Stimulated activated CD4-positive, alpha-beta T cell treated with anti-CD3 and anti-CD28 coated beads, Interleukin-1b, Interleukin-23, amount 100 ng/mL, for 1 hour (primary cell): ENCODE measurements at places on chromosomes 7 and 10.

DNA sequence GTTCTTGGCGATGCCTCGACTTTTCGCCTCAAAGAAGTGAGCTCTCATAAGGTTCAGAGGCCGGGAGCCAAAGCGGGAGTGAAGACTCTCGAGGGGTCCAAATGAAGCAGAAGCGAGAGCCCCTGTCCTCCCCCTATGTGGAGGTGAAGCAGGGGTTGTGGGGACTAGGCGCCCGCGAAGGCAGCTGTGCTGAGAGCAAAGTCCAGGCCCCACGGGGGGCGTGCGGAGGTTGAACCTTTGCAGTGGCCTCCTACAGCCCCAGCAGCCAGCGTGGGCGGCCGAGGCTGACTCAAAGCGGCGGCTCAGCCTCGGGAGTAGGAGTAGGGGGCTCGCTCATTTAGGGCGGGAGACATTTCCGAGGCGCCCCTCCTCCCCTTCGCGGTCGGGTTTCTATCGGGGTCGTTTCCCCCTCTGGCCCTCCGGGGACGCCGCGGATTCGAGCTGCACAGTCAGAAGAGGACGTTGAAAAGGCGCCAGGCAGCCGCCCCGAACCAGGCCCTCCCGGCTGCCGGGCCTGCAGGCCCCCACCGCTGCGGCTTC is 553 bp upstream of the ADD3 start:
- peak; percentile 45 for DNase-seq

DNA sequence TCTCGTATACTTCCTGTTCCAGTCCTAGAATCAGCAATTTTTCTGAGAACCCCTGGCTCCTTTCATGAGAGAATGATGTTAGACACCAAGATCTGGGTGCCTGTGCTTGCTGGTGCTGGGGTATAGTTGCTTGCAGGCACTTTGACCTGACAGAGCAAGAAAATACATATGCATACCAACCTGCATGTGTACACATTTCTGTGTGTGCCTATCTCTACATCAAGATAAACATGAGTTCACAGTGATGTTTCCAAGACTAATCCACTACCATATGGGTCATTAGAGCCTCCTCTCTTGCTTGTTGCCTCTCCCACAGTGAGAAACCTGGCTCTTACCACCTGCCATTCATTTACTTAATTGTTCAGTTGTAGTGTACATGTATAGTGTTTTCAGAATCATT is 229.1 kb upstream of the IGFBP3 start:
- DNase-seq, result no peak

DNA sequence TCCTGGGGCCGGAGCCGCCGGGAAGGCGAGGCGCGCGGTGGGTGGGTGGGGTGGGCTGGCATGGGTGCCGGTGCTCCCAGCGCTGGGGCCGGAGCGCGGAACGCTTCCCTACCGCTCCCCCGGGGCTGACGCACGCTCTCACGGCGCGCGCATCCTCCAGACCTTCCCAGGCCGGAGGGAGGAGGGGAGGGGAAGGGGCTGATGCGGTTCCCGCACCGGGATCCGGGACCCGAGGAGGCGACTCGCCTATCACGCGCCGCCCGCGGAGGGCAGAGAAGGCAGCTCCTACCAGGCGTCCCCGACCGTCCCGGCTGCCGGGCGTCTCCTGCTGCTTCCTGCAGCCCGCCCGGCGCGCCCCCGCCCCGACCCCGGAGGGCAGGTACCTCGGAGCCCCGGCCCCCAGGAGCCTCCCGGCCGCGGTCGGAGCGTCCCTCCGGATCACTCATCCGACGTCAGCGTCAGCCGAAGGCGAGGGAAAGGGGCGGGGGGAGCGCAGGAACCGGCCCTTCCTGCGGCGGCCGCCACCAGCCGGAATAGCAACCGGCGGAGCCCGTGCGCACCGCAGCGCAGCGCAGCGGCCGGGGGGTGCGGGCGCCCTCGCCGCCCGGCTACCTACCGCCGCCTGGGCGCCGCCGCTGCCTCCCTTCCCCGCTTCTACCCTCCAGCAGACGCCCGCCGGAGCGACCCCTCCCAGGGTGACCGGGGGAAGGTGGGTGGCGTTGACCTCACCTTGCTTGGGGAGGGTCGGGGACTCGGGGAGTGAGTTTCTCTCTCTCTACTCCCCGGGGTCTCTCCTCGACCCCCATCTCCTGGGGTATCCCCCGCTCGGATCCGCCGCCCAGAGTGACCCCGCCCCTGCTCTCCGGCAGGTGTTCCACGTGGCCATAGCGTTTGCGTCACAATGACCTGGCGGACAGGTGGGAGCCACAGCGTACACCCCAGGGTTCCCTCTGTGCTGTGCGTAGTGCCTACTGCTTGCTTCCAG is at the start of gene ICA1:
TSS of gene ICA1 (minus strand) at position 457 of the 985 bp plus-strand sequence. CDS start 26,241 bp downstream, outside the sequence.
- no peak for DNase-seq

DNA sequence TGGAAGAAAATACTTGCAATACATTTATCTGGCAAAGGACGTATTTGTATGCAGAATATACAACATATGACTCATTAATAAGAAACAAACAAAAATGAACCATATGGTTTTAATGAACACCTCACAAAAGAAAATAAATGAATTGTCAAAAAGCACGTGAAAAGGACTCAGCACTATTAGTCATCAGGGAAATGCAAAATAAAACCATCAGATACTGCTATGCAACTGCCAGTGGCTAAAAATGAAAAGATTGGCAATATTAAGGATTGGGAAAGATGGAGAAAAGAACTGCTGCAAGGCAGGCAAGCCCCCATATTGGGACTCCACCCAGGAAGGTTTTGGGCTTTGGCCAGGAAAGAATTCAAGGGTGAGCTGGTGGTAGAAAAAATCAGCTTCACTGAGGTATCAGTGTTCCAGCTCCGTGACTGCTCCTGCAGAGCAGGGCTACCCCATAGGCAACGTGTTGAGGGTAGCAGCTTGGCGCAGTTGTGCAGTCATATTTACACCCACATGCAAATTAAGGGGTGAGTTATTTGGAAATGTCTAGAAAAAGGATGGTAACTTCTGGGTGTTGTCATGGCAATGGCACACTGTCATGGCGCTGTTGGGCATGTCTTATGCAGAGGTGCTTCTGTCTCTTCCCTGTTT is 72.7 kb downstream of the CUBN start:
- DNase-seq, result no peak

DNA sequence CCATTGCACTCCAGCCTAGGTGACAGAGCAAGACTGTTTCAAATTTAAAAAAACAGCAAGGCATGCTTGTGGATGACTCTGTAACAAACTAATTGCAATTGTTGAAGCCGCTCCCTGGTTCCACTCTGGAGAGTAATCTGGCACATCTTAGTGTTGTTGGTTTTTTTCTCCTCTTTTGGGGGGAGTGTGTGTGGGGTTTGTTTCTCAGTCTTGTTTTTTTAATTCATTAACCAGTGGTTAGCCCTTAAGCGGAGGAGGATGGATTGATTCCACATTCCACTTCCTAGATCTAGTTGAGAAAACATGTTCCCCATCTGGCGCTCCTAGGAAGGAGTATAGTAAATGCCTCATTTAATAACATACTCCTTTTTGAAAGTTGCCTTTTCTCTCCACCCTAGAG is 8.6 kb upstream of the ZNF713 start:
- no peak for DNase-seq

GRCh38 chr10:97778452-97779302 is 6.9 kb upstream of the SFRP5 start:
- DNase-seq, result no peak

GRCh38 chr7:22016507-22016906 is 70.8 kb upstream of the CDCA7L start:
- DNase-seq, result no peak
